Kasumi-1 (cell line): ENCODE measurements at places on chromosomes 5 and 9.

GRCh38 chr5:151095341-151096000, 14.6 kb upstream of the TNIP1 start:
- DNase-seq = peak; percentile 43

DNA sequence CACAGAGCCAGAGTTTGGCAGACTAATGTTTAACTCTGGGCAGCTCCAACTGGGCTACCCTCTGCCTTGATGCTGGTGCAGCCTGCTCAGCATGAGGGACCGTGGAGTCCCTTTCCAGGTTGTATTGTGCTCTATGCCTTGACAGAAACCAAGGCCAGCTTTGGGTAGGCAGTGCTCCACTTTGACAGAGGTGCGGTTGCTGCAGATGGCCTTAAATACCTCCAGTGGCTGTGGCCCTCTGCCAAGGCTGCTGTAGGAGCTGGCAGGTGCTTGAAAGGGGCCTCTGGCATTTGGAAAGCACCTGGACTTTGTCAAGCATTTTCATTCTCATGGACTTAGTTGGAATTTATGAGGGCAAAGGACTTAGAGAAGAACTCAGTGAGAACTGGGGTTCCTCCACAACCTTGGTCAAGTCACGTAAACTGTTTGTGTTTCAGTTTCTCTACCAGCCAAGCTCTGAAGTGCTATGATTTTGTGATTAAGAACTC, 249.7 kb upstream of the ZNF462 start:
- no peak for DNase-seq

- no peak for DNase-seq
Measured at GRCh38 chr9:82140471-82140870, 151.9 kb downstream of the SPATA31D1 start.

DNA sequence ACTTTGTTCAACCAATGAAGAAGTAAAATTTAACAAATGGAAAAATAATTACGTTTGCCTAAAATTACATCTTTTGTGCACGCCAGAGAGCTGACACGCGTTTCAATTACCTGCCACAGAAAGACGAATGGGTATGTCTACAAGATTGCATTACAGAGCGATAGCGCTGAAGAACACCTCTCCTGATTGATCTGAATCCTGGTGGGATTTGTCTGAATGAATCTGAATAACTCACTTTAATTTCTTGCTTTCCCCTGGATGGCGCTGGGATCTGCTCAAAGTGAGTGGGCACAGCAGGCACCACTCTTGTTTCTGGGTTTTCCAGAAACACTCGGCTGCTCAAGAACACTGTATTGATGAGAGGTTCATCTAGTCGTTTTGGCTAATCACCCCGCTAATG, 148.8 kb upstream of the TBC1D2 start:
- no peak for DNase-seq

DNA sequence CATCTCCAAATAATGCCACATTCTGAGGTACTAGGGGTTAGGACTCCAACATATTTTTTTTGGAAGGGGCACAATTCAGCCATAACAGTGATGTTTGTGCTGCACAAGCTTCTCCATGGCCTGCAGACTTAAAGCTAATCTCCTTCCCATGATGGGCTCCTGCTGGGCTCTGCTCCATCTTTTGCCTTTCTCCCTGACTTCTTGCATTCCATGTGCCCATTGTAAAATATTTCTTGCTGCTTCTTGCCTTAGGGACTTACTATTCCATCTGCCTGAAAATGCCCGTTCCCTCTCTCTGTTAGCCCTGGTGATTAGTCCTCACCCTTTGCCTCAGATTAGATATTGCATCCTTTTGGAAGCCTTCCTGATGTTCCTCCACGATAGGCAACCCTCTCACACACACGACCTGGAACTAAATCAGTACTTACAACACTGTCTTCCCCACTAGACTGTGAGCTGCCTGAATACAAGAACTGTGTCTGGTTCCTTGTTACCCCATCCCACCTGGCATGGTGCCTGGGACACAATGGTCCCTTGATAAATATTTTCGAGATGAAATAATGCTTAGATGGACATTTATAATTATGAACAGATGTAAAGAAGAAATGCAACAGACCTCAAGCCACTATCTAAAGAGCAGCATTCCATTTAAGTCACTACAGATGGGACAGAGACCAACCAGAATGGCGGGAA, 33.5 kb downstream of the OR1J1 start:
- DNase-seq = no peak

DNA sequence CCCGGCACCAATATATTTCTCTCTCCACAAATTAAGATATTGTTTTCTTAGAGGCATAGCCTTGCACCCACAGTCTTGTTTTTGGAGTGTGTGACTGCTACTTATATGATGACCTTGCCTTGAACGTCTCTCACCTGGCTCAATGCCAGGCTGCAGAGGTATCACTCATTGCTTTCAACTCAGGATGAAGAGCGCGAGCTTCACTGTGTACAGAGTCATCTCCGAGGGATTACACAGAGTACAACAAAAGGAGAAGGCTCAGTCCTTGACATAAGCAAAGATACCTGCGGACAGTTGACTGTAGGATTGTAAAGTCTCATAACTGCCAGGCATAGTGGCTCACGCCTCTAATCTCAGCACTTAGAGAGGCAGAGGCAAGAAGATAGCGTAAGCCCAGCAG, 53.8 kb downstream of the CD180 start:
- no peak for DNase-seq

- no peak for DNase-seq
Measured at GRCh38 chr5:64978546-64978945, 209.8 kb downstream of the CWC27 start.

DNA sequence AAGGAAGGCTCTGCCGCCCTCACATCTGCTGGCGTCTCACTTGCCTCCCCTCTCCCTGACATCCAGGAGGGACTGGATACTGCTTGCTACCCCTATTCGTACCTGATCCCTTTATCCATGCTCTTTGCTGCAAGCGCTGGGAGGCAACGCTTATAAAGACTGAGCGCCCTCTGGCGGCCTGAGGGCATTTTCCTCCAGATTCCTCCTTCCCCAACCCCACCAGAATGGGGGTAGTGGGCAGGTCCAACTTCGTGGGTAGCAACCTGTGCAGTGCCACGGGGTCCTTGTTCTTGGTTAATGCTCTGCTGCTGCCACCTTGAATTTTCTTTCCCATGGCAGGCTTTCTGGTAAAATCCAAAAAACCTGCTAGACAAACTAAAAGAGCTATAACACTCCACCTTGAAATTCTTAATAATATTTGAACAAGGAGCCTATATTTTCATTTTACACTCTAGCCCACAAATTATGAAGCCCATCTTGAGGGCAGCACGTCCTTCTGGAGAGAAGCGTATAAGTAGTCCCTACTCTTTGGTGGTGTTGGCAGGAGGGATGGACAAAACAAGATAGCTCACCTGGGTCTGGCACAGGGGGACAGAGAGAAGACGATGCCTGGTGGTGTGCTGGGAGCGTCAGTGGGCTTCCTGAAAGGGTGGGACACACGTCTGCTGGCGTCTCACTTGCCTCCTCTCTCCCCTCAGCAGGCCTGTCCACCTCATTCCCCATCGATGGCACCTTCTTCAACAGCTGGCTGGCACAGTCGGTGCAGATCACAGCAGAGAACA, 52.5 kb downstream of the JADE2 start:
- DNase-seq = peak; percentile 84
